Posterior cingulate gyrus (tissue), 11 donors: ENCODE measurements at places on chromosomes 4 and X.

GRCh38 chrX:30278365-30278764 lies 30.8 kb downstream of the NR0B1 start:
- no peak for DNase-seq

DNA sequence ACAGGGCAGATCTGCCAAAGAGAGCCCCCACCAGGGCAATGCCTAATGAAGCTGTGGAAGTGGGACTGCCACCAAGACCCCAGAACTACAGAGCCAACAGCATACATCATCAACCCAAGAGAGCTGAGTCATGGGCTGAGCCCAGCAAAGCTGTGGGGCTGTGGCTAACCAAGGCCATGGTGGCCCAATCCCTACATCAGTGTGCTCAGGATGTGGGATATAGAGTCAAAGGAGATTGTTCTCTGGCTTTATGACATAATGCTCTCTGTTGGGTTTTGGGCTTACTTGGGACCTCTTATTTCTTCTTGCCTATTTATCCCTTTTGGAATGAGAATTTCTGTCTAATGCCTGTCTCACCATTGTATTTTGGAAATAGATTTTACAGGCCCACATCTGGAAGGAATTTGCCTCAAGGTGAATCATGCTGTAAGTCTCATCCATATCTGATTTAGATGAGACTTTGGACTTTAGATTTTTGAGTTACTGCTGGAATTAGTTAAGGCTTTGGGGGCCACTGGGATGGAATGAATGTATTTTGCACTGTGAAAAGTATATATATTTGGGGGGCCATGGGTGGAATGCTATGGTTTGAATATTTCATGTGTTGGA lies 5.4 kb upstream of the PRDM5 start:
- no peak for DNase-seq

DNA sequence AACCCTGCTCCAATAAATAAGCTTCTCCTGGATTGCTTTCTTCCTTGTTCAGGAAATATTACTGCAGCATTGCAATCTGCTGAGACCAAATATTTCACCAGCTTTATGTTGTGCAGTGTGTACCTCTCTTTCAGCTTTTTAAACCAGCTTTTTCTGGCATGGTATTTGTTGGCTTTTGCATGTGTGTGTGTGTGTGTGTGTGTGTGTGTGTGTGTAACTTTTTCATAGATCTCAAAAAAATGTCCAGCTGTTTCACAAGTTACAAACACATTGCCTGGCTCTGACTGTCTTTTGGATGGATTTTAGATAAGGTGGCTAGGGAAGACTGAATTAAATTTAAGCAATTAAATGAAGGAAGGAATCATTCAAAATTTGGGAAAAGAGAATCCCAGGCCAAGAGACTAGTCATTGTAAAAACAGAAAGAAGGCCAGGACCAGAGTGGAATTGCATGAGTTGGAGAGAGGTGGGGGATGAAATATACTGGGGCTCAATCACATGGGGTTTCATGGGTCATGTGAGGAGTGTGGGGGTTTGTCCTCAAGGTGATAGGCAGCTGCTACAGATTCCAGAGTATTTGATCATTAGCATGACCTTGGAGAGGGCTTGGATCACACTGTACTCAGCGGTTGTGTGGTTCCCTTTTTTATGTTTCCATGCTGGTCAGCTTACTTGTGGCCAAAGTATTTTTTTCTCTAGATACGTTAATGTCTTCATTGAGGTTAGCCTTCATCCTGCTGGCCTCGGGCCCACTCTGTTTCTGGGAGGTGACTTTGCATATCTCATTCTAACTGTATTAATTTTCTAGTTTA lies 357.7 kb upstream of the BOD1L1 start:
- no peak for DNase-seq

DNA sequence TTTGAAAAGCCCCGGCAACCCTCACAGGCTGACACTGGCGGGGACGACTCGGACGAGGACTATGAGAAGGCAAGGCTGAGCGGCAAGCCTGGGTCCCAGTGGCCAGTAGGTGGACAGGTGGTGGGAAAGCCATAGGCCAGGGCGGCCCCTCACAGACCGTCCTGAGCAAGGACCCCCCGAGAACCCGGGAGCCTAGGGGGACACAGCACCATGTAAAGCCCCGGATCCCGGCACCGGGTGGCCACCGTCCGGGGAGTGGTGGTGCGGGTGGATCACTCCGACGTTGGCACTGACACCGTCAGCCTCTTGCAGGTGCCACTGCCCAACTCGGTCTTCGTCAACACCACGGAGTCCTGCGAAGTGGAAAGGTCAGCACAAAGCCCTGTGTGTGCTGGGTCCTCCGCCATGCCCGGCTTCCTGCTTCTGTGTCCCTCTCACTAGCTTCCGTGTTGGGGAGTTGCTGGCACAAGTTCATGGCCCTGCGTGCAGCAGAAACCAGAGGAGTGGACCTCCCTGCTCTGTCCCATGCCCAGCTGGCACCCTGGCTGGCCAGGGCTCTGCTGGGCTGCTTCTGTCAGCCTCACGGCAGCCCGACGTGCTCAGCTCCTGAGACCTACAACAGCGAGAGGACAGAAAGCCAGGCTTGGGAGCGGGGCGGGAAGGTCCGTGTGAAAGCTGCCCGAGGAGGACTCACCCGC lies 11.9 kb upstream of the ADD1 start:
- DNase-seq, result no peak

DNA sequence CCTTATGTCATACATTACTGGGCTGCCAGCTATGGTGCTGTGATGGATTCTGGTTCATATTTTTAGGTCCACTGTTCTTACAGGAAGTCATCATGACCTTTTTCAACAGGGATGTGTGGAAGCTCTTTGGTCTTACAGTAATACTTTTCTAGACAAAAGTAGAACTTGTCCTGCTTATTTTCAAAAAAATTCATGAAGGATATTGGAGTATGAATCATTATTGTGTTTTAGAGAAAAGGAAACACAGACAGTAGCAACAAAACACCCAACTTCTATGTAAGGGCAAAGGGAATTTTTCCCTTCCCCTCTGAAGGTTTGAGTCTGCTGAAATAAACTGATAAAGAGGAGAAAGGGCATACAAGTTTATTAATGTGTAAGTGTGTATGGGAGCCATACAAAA lies 54.7 kb upstream of the FAM9C start:
- DNase-seq, result no peak

GRCh38 chrX:916230-916599 lies 285.6 kb downstream of the SHOX start:
- DNase-seq, result no peak

DNA sequence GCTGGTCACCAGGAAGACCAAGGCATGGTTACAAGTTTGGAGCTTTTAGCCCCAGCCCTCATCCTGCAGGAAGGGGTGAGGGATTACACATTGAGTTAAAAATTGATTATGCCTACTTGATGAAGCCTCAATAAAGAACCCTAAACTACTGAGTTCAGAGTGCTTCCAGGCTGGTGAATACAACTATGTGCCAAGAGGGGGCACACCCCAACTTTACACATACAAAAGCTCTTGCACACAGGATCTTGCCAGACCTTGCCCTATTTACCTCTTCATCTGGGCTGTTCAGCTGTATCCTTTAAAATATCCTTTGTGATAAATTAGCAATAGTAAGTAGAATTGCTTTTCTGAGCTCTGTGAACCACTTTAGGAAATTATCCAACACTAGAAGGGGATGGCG lies 489.3 kb downstream of the INPP4B start:
- no peak for DNase-seq

- no peak for DNase-seq
These were observed 42.9 kb downstream of the FNIP2 start for GRCh38 chr4:158811704-158812103.

- no peak for DNase-seq
These were observed 316.9 kb upstream of the NOCT start for GRCh38 chr4:138698641-138699040.

- no peak for DNase-seq
These were observed 8.2 kb downstream of the ODAPH start for GRCh38 chr4:75564023-75564422.

DNA sequence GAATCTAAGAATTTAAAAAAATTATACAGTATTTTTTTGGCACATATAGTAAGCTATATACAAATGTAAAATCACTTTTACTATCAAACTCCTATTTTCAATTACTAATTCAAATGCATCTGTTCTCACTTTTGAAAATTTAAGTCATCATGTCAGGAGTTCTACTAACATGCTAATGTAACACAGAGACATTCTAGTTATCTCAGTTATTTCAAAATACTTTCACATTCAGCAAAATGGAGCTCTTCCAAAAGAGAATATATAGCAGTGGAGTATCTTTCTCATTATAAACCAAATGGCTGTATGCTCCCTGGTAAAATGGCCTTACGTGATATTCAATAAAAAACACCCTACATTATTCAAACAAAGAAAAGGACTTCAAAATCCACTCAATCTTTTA lies 42.3 kb downstream of the RFC1 start:
- no peak for DNase-seq

DNA sequence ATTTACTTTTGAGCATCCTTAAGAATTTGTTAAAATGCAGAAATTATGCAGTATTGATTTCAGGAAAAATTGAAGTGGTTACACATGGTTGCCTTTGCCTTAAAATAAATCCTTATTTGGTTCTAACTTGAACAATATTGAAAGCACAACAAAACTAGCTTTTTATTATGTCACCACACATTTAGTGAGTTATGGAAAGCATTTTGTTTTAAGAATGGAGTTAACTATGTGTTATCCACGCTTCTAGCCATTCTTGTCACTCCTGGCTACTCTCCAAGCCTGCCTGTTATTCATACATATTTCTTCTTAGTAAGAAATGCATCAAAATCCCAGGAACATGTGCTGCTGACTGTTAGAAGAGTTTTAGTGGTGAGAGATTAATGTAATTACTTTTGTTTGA lies 73.9 kb downstream of the FAT4 start:
- no peak for DNase-seq

DNA sequence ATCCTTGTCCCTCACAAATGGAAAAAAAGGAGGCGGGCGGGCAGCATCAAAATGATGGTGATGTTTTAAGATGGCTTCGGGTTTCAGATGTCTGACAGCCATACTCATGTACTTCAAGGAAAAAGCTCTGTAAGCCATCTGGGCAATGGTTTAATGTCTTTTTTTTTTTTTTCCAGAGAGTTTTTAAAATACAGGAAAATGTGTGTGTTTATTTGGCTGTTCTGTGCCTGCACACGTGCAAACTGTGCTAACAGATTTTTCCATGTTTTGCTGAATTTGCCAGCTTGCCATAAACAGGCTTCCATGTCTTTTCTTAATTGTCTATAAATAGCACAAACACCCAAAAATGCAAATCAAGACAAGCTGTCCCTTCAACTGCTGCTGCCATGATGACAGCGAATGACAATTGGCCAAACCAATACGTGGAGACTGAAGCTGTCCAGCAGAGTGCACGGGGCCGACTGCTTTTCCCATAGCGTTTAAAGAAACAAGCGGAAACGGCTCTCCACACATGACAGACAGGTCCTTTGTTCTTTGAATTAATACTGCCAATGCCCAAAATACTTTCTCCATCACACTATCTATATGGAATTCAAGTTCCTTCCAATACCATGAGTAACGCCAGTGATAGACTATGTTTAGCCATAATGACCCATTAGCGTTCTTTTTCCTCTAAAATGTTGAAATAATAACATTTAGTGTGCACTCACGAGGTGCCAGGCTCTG lies 35.7 kb downstream of the AFAP1 start:
- DNase-seq, result no peak

GRCh38 chrX:10160211-10160610 lies 3.4 kb downstream of the CLCN4 start:
- no peak for DNase-seq

DNA sequence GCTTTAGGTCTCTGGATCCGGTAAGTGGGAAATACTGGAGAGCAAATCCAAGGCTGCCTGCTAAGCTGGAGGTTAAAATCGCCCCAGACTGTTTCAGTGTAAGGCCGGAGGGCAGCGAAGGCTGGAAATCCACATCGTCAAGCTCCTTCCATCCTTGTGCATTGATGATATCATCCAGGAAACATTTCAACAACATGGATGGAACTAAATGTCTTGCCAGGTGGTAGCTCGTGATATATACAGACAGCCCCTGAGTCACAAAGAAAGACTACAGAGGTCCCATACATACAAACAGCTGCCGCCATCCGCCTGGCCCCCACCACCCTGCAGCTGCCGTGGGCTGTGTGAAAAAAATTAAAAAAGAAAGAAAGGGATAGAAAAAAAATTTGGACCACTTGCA lies 148.9 kb upstream of the RBPJ start:
- no peak for DNase-seq

- DNase-seq, result peak; percentile 94
These were observed 74.3 kb downstream of the RGS12 start for GRCh38 chr4:3366893-3367775.

DNA sequence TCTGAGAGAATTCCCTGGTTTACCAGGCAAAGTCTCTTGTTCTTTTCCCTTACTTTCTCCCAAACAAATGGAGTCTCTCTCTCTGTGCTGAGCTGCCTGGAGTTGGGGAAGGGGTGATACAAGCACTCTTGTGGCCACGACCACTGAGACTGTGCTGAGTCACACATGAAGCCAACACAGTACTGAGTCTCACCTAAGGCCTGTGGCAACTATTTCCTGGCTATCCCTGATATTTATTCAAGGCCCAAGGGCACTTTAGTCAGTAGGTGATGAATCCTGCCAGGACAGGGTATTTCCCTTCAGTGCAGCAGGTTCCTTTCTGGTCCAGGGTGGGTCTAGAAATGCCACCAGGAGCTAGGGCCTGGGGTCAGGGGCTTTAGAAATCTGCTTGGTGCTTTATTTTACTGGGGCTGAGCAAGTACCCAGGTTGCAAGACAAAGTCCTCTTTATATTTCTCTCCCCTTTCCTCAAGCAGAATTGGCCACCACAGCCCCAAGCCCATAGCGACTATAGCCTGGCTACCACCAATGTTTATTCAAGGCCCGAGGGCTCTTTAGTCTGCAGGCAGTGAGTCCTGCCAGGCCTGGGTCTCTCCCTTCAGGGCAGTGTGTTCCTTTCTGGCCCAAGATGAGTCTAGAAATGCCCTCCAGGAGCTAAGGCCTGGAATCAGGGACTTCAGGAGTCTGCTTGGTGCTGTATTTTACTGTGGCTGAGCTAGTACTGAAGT lies 10.5 kb downstream of the ARL13A start:
- no peak for DNase-seq

DNA sequence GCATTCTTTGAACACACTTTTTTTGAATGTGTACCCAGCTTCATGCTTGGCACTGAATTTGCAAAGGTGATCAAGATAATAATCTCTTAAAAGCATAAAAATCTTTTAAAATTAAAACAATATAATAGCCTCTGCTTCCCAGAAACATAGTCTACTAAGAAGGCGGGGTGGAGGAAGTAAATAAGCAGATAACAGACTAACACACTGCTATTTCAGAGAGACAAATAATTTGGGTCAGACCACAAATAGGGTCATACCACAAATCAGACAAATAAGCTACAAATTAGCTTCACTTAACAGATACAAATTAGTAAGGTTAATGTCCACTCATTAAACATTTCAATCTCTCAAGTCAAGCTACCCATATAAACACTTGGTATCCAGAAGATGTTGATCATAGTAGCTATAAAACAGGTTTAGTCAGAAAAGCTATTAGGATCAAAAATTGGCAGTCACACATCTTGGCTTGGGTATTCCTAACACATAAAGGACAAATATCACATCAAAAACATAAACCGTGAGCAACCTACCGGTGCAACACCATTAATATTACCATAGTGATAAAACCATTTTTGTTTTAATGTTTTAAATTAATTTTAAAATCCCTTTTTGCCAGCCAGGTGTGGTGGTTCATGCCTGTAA lies 47.3 kb downstream of the PPP3CA start:
- no peak for DNase-seq
